ENCODE measurements at places on chromosomes 3 and 15.

DNA sequence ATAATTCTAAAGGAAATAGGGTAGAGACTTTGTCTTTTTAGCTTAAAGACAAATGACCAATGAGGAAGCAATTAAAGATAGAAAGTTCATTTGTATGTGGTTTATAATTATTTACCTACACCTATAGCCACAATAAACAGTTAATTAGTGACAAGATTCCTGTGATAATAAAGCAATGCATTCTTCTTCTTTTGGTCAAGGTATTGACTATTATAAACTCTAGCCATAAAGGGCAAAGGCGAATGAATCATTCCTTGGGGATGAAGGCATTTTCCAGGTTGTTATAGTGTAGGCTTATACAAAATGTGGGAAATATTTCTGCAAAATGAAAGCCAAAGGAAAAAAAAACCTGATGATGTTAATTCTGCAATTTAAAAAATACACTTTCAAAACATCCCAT, 115.4 kb downstream of the PLD1 start:
- no peak for DNase-seq

GRCh38 chr15:99732751-99733267, 428 bp downstream of the LYSMD4 start:
- no peak for DNase-seq

DNA sequence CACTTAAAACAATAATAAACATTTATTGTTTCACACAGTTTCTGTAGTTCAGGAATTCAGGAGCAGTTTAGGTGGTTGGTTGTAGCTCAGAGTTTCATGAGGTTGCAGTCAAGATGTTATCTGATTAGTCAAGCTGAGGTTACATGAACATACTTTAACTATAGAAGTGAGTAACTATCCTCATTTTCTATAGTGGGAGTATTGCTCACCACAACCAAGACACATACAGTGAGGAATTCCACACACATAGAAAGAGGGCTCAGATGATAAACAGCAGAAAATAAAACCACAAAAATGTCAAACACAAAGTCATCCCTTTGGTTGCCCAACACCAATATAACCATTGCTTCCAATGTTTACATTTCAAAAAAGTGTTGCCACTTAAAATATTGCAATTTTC, 13.6 kb downstream of the SCN11A start:
- DNase-seq, result no peak

GRCh38 chr3:65581313-65581712, 457.4 kb downstream of the MAGI1 start:
- no peak for DNase-seq

DNA sequence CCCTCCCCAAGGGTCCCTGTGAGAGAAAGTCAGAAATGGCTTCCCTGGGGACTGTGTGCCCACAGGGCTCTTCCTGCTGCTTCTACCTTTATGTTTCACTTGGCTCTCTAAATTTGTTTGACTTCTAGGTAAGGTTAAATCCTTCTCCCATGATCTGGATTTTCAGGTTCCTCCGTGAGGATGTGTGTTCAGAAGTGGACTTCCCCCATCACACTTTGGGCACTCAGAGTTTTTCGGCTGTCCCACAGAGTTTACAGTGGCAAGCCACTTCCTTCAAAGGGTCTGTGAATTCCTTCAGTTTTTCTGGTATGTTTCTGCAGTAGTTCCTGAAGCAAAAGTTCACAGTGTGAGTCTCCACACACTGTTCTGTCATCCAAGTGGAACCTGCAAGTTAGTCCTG, 30.9 kb upstream of the RARB start:
- no peak for DNase-seq

DNA sequence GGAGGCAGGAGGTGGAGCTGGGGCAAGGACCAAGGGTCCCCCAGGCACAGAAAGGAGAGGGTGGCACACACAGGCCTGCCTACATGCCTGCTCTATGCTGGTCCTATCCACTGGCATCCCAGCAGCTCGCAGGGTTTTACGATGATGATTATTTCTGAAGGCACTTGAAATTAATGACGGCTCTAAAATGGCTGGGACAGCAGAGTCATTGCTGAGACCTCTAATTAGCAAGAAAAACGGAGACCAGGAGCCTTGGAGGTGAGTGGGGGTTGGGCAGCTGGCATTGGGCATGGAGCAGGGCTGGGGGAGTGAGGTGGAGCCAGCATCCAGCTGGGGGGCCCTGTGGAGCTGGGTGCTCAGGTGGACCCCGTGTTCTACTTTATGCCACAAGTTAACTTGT, 3.5 kb upstream of the LINGO1 start:
- DNase-seq, result no peak

GRCh38 chr3:119433613-119434325, 29.6 kb downstream of the TMEM39A start:
- DNase-seq, result no peak

GRCh38 chr15:62605282-62605681, 437.3 kb upstream of the TPM1 start:
- DNase-seq, result no peak

- DNase-seq, result no peak
Measured at GRCh38 chr3:142863010-142863817, 25.7 kb downstream of the PCOLCE2 start.

- no peak for DNase-seq
Measured at GRCh38 chr3:122745369-122746021, 48.1 kb downstream of the HSPBAP1 start.

GRCh38 chr3:87260270-87260669, 16.1 kb downstream of the POU1F1 start:
- DNase-seq, result no peak

Measured in stimulated activated CD8-positive, alpha-beta memory T cell treated with anti-CD3 and anti-CD28 coated beads, Interleukin-4, amount 100 ng/mL, for 4 hours (primary cell).